ENCODE measurements at places on chromosomes 12 and 14.

DNA sequence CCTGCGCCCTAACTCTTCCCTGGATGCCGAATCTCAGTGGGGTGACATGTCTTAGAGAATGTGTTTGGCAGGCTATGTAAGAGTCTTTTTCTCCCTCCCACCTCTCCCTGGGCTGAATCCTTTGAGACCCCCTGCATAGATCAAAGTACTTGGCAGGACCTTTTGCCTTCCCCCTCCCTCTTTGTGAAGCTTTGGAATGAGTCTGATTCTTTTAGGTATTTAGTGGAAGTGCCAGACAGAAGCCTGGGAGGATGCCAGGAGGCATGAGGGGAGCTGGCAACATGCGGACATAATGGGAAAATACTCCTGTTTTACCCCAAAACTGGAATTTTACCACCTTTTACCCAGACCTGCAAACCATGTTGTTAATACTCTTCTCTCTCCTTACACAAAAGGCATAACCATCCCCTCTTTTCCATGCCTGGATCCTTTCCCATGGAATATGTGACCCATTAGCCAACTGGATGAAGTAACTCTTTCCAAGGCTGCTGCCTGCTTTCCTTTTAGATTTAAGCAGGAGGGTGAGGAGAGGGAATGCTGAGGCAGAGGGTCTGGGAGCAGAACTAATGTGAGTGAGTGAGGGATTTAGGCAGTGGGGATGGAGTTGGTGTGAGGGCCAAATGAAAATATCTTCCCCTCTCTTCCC, 41.7 kb downstream of the TTLL5 start:
- no peak for DNase-seq

DNA sequence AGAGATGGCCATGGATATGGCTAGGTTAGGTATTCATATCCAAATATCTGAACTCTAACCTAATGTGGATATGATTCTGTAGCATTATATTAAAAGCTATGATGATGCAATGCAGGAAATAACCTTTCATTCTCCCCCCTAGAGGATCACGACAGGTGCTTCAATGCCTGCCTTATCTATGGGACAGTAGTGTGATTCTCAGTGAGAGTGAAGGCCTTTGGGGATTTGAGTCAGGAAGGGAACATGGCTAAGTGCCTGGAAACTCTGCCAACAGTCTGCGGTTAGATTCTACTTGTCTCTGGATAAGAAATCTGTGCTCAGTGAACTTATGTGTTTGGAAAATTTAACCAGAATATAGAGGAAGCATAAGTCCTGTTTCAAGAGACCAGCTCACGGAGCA, 81.8 kb downstream of the SLC38A1 start:
- DNase-seq: no peak

- no peak for DNase-seq
Measured at GRCh38 chr14:59362513-59362912, 102.7 kb downstream of the GPR135 start.

DNA sequence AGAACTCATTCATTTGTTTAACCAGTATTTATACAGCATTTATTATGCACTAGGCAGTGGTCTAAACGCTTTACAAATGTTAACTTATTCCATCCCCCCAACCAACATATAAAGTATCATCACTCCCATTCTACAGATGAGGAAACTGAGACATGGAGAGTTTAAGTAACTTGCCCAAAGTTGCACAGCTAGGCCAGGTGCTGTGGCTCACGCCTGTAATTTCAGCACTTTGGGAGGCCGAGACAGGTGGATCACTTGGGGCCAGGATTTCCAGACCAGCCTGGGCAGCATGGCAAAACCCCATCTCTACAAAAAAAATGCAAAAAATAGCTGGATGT, 37.9 kb downstream of the ZFP36L1 start:
- no peak for DNase-seq

GRCh38 chr14:23544511-23545447, 6.8 kb downstream of the ZFHX2 start:
- no peak for DNase-seq

GRCh38 chr12:6866920-6867412, 365 bp upstream of the TPI1 start:
- DNase-seq: no peak

GRCh38 chr12:99278899-99279298, 368.7 kb upstream of the GARIN6 start:
- no peak for DNase-seq

DNA sequence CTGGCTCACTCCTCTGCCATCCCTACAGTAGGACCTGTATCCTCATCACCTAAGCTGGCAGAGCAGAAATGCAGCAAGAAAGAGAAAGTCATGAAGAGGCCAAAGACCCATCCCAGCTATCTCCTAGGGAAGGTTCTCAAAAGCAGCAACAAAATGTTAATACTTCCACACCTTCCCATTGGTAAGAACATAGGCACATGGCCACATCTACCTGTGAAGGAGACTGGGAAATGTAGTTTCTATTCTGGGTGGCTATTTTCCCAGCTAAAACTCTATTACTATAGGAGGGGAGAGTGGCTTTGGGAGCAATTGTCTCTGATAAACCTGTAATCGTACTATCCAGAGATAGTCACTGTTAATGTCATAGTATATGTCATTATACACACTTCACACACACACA, 13.7 kb upstream of the EIF2B2 start:
- DNase-seq: no peak

- no peak for DNase-seq
Measured at GRCh38 chr12:121300083-121300819, 3.7 kb upstream of the CAMKK2 start.

GRCh38 chr12:14843425-14843887, at the start of gene ART4:
ART4 (minus strand) TSS chr12:14843526; CDS start chr12:14843113, 413 bp downstream.
- DNase-seq: no peak

- DNase-seq: peak; percentile 43
Measured at GRCh38 chr12:108129017-108129812, at the start of gene WSCD2. WSCD2 (plus strand) TSS chr12:108129288; CDS start chr12:108195833, 66,545 bp downstream.

- no peak for DNase-seq
Measured at GRCh38 chr12:86148612-86149011, 107.6 kb downstream of the MGAT4C start.

Measured in putamen (tissue), 1 donor.